ENCODE measurements at places on chromosomes 11 and 22.

DNA sequence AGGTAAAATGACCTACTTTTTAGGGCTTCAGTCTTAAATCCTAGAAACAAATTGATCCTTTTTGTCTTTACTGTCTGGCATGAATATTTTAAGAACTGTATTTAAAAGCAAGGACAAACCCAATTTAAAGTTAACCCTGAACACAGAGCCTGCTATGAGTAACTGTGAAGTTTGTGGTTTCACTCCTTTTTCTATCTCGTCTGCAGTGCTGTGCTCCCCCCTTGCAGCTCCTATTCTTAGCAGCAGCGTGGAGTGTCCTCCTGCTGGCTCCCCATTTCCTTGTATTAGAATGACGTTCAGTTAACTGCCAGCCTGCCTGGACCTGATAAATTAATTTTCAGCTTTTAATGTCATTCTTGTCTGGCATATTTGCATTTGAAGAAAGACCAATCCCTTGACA lies 40.0 kb upstream of the LRRC4C start:
- no peak for DNase-seq

GRCh38 chr11:94722735-94723134 lies 45.4 kb upstream of the AMOTL1 start:
- no peak for DNase-seq

DNA sequence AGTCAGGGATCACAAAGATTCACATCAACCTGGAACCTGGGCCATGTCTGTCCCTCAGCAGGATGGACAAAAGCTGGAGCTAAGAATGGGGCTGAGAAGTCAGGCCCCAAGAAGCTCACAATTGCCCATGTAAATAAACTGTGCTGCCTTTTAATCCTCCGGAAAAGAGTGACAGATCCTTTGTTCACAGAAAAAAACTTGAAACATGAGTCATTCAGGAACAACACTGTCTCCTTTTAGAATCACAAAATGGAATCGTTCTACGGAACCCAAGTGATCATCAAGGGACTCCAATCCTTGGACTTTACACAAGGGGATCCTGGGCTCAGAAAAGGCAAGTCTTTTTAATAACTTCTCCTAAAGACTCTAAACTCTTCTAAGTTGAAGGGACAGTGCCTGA lies 36.1 kb downstream of the RELT start:
- no peak for DNase-seq

GRCh38 chr11:119307219-119307618 lies 9.7 kb downstream of the MCAM start:
- DNase-seq: no peak

DNA sequence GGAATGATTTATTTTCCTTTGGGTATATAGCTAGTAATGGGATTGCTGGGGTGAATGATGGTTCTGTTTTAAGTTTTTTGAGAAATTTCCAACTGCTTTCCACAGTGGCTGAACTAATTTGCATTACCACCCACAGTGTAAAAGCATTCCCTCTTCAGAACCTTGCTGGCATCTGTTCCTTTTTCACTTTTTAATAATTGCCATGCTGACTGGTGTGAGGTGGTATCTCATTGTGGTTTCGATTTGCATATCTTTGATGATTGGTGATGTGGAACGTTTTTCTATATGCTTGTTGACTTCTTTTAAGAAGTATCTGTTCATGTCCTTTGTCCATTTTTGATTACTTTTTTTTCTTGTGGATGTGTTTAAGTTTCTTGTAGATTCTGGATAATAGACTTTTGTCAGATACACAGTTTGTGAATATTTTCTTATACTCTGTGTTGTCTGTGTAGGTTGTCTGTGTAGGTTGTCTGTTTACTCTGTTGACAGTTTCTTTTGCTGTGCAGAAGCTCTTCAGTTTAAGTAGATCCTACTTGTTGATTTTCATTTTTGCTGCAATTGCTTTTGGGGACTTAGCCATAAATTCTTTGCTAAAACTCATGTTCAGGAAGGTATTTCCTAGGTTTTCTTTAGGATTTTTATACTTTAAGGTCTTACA lies 291.8 kb upstream of the DDI1 start:
- DNase-seq: no peak

GRCh38 chr11:114089748-114090147 lies 30.2 kb downstream of the ZBTB16 start:
- no peak for DNase-seq

DNA sequence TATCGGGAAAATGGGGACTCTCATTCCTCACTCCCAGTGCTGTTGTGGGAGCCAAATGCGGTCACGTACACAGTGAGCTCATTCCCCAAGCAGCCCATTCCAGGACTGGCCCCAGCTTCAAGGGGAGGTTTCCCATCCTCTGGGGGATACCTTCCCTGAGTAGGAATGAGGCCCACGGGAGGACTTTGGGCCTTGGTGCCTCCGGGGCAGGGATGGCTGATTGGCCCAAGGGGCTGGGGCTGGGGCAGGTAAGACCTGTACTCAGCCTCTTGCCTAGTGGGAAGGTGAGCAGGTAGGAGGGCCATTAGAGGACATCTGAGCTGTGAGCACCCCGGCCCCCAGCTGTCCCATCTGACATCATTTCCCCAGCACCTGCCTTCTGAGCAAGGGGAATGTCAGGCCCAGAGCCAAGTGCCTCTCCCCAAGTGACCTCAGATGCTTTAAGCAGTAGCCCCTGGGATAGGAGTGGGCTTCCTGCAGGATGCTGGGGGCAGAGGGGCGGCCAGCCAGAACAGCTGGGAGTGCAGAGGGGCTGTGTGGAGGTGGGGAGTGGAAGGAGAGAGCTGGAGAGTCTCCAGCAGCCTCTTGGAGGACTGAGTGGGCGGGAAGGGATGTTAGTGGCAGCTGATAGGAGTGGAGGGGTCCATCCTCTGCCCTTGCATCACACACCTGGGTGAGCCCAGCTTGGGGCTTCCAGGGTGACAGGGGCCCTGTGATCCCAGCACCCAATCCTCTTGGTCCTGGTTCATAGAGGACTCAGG lies 58.4 kb downstream of the CD82 start:
- no peak for DNase-seq

- no peak for DNase-seq
These were observed 2.2 kb downstream of the CRYAB start for GRCh38 chr11:111909378-111909777.

- DNase-seq: no peak
These were observed 11.0 kb upstream of the SPDYC start for GRCh38 chr11:65159012-65159411.

DNA sequence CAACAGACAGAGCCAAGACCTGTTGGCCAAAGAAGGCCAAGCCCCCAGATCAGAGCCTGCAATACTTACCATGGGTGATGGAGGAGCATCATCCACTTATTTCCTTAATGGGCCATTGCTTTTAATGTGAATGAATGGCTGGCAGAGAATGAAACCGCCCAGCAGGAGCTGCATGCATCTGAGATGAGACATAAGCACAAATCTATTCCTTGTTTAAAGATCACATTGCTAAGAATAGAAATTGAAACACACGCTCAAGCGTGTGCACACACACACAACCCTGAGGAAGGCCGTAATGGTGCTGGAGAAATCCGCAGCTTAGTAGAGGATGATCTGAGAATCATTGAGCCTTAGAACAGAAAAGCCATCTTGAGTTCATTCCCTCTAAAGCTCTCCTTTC lies 5.3 kb upstream of the RRAS2 start:
- no peak for DNase-seq

- DNase-seq: no peak
These were observed 434.4 kb downstream of the METTL15 start for GRCh38 chr11:28542561-28542960.

- DNase-seq: no peak
These were observed 110.1 kb downstream of the RPL27A start for GRCh38 chr11:8792710-8793109.

DNA sequence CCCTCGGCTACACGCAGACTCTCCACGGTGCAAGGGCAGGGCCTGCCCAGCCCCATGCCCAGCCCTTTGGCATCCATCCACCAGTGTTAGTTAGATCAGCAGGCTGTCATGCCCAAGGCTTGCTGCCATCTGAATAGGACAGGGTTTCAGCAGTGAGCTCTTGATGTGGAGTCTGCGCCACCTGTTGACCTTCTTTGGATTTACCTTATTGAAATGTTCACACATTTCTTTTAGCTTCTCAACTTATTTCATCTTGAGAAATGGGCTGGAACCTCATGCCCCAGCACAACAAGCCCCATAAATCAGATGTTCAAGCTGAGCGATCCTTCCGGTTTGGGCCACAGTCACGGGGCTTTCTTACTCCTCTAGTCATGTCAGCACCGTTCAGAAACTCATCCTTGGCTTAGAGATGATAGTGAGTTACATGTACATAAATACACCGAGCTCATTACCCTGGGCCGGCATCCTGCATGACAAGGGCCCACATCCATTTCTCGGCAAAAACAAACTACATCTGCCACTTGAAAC lies 61.7 kb downstream of the PARVB start:
- DNase-seq: no peak

DNA sequence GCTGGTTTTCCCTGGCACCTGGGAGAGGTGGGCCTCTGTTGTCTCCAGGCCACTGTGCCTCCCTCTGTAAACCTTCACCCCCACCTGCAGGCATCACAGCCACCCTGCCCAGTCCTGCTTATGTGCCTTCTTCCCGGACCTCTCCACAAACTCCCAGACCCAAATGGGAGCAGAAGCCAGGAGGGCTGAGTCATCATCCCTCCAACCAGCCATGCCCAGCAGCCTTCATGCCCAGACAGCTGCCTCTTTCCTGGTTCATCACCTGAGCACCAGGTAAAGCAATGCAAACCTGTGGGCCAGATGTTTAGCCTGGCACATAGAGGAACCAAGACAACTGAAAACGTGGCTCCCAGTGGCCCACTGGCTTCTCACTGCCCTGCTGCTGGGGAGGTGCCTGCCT lies 2.1 kb upstream of the TMPRSS4 start:
- no peak for DNase-seq
